Fibroblast of skin of left quadriceps (primary cell): ENCODE measurements at places on chromosomes 12 and 14.

DNA sequence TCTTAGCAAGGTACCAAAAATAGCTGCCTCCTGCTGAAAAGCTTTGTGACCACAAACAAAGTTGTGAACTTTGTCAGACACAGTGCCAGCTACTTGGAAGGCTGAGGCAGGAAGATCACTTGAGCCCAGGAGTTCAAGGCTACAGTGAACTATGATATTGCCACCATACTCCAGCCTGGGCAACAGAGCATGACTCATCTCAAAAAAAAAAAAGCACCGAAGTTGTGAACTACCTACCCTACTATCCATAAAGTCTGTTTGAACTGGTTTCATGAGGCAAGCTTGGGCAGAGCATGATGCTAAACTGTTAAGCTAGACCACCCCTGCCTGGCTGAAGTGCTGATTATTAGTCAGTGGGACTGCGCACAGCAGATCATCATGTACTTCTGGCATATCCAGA, 75.5 kb downstream of the RAD52 start:
- DNase-seq, result no peak

DNA sequence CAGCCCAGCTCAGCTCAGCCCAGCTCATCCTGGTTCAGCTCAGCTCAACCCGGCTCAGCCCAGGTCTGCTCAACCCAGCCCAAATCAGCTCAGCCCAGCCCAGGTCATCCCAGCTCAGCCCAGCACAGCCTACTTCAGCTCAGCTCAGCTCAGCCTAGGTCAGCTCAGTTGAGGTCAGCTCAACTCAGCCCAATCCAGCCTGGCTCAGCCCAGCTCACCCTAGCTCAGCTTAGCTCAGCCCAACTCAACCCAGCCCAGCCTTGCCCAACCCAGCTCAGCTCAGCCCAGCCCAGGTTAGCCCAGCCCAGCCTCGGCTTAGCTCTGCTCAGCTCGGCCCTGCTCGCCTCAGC, 332.3 kb downstream of the TMEM121 start:
- no peak for DNase-seq

- DNase-seq, result no peak
Observed at GRCh38 chr14:45891417-45892080, 638.5 kb upstream of the MIS18BP1 start.

DNA sequence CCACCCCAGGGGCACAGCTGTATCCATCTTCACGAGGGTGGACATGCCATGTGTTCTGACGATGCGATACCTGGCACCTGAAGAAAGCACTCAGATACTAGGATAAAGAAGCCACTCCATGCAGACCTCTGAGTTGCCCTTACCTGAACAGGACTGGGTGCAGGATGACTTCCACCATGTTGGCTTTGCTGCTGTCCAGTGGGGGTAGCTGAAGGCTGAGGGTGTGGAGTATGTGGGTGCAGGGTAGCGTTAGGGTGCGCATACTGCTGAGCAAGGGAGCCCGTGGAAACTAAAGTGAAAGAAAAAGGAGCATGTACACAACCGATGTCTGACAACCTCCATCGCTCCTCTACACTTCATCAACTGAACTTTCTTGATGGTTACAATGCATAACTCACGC, 51.3 kb downstream of the SH2B3 start:
- no peak for DNase-seq

- DNase-seq, result no peak
Observed at GRCh38 chr12:28898038-28898437, 251.0 kb upstream of the FAR2 start.

- no peak for DNase-seq
Observed at GRCh38 chr12:130677957-130678558, 38.0 kb downstream of the RIMBP2 start.

- no peak for DNase-seq
Observed at GRCh38 chr12:12651752-12652151, 40.1 kb downstream of the CREBL2 start.

- no peak for DNase-seq
Observed at GRCh38 chr14:32043624-32044023, 33.5 kb upstream of the ARHGAP5 start.

- no peak for DNase-seq
Observed at GRCh38 chr12:49026678-49027480, 8.3 kb upstream of the PRKAG1 start.

- DNase-seq, result no peak
Observed at GRCh38 chr12:116773276-116773731, 35.2 kb downstream of the RNFT2 start.

- DNase-seq, result no peak
Observed at GRCh38 chr12:118743896-118744700, 237.2 kb upstream of the SRRM4 start.

DNA sequence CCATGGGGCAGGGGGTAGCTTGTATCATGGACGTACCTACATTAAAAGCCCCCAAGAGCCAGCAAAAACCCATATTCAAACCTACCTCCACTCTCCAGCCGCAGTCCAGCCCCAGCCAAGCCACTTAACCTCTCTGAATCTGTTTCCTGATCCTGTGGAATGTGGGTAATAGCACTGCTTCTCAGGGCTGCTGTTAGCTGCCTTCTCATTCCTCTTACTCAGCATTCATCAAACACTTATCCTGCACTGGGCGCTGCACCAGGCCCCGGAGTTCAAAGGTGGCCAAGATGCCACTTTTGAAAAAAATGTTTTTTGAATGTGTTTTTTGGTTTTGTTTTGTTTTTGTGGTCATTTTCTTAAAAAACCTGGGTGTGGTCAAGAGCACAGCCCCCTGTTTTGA, 237.4 kb downstream of the CHST11 start:
- no peak for DNase-seq

DNA sequence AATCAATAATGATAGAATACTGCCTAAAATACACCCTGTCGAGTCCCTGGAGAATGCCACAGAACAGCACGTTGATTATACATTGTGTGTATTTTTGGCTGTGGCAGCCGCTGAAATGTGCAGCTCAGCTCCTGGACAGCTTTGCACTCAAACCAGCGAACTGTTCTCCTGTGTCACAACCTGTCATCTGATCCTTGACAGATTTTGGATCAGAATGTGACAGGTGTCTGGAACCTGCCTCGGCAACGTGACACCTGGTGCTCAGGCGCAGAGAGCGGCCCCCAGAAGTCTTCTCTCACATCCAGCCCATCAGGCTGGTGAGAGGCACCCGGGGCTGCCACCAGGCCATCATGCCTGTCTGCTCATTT, 19.3 kb downstream of the MVK start:
- no peak for DNase-seq

GRCh38 chr12:124583854-124584253, 16.4 kb upstream of the NCOR2 start:
- DNase-seq, result no peak

- DNase-seq, result no peak
Observed at GRCh38 chr12:116722245-116722644, 15.6 kb downstream of the SPRING1 start.

DNA sequence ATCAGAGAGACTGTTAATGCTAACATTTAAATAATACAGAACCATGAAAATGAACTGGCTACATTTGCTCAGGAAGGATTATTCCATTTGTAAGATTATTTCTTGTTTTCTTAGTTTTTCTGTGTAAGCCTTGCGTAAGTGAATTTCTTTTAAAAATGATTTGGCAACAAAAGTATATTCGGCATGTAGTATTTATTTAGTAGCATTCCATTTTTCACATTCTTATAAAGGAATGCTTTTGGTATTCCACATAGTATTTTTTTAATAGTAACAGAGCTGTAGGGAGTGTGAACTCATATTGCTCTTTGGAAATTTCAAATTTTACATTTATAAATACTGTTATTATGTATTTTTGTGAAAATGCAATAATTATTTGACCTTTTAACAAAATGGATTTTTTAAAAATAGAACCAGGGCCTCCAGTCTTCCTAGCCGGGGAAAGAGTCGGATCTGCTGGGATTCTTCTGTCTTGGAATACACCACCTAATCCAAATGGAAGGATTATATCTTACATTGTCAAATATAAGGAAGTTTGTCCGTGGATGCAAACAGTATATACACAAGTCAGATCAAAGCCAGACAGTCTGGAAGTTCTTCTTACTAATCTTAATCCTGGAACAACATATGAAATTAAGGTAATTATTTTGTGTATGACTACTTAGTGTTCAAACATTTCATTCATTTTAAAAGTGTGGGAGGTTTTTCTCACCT, 1.2 kb downstream of the PTPRQ start:
- DNase-seq, result peak; percentile 29

GRCh38 chr12:75876832-75877762, 154.5 kb downstream of the PHLDA1 start:
- no peak for DNase-seq

- no peak for DNase-seq
Observed at GRCh38 chr12:87336814-87337336, 692.3 kb downstream of the C12orf50 start.

- no peak for DNase-seq
Observed at GRCh38 chr12:101612160-101612916, 17.6 kb downstream of the MYBPC1 start.

DNA sequence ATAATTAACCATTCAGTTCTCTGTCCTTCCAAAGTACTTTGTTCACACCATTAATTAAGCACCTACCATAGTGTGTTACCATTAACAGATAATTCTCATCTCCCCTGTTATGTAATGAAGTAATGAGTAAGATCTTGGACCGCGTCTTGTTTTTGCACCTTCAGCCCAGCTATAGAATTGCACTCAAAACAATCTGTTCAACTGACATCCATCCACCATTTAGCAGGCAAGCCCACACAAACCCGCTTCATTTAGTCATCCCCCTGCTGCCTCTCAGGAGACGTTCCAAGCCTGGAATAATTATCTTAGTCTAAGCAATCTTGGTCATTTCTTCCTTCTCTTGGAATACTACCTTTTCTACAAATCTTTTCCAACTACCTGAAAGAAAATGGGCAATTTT, 74.4 kb downstream of the DUSP16 start:
- no peak for DNase-seq

DNA sequence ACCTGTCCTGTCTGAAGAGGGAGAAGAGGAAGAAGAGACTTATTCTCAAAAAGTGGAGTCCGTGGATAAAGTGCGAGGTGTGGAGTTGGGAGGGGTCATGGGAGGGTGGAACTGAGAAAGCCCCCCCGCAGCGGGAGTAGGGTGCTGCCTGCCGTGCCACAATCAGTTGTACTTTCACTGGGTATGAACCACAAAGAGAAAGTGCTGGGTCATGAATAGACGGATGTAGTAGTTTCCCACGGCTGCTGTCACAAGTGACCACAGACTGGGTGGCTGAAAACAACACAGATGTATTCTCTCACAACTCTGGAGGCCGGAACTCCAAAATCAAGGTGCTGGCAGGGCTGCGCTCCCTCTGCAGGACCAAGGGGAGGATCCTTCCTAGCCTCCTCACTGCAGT, 5.5 kb downstream of the DNAH10 start:
- DNase-seq, result no peak

DNA sequence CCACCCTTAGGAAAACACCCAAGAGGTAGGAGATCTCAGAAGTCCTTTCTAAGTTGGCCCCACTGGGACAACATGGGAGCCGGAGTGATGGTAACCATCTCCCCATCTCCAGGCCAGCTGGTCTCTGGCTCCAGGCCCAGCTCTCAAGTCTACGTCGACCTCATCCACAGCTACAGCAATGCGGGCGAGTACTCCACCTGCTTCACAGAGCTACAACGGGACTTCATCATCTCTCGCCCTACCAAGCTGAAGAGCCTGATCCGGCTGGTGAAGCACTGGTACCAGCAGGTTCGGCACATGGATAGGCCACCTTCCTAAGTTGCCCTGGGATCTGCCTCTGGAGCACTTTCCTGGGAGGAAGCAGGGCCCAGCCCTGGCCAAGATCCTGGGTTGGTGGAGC, 11.0 kb upstream of the OAS2 start:
- no peak for DNase-seq

GRCh38 chr14:69713209-69713781, 53.6 kb upstream of the SRSF5 start:
- no peak for DNase-seq

DNA sequence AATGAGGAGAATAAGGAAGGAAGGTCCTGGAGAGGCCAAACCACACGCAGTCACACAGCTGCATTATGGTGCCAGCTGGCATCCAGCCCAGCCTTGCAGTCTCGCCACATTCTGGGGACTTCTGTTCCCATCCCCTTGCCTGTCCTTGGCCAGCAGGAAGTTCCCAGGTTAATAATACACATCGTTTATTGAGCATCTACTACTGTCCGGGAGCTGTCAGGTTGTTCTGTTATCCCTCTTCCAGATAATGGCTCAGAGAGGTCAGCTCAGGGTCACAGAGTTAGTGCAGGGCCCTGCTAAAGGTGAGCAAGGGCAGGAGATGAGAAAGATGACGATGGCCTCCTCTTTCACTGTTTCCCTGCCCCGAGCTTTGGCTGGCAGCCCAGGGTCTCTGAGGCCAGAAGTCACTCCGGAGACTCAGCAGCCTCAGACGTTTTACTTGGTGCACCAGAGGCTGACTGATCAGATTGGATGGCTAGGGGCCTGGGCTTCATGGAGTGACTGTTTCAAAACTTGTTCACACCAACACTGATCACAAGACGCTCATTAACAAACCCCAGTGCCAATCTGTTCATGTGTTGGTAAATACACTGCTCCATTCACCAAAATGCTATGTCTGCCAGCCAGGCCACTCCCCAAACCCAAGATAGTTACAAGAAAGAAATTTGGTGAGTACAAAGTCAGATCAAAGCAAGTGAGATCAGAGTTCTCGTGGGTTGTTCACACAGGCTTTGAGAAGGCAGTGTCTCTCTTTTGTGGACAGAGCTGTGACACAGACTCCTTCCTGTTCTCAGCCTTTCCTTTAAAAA, 79.2 kb downstream of the B4GALNT3 start:
- peak; percentile 12 for DNase-seq

DNA sequence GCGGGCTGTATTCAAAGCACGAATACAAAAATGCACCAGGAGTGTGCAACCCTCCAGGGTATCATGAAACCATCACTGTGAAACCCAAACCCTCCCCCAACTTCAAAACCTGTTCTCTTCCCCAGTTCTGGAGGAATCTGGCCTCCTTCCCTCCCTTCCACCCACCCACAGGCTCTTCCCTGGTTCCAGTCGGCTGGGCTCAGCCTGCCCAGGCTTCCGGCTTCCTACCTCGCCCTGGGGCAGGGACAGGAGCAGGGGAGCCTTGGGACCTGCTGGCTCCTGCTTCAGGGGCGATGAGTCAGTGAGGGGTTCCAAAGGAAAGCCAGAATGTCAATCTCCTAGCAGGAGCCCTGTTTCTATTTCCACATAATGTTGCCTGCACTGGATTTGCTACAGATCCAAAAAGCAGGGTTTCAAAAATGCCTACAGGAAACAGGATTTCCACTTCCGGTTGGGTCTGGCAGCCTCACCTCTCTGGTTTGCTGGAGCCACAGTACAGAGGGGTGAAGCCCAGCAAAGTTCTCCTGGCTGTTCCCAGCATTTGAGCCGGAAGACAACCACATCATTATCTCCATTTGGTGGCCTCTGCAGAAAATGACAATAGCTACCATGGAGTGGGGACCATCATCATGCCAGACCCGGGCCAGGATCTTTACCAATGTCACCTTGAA, 278.3 kb downstream of the DPF3 start:
- DNase-seq, result no peak

GRCh38 chr14:104126753-104127152, 11.6 kb upstream of the KIF26A start:
- no peak for DNase-seq

DNA sequence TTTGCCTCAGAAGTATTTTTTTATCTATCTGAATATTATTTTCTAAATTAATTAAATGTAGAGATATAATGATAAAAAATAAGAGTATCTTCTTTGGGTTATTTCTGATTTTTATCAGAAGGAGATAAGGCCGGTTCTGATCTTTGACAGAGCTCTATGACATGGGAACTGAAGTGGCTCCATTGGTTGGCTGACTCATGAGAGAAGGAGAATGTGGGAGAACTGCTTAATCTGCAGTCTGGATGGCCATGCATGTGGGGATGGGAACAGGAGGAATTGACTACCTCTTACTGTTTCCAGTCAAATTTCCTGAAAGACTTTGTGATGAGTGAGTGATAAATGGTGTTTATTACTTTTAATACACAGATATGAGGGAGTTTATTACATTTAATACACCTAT, 155.8 kb upstream of the ATP2B1 start:
- DNase-seq, result no peak
